Fibroblast of lung (primary cell): ENCODE measurements at places on chromosomes 2 and 18. TPM values are rescaled to one million over a fixed set of nuclear protein-coding genes. Genes with fewer than 3 reads are reported as not detected.

Gene SP9
- not detected in 2 replicates for total RNA-seq

Gene IL1F10
- total RNA-seq, result not detected in 2 replicates

- no peaks in the 10 kb centered on the region for H3K36me3 ChIP-seq
- H3K27me3 ChIP-seq, result no peaks in the 10 kb centered on the region
- no peak overlapping the region for H3K4me3 ChIP-seq
- H3K27ac ChIP-seq, result no peak overlapping the region
Observed at GRCh38 chr2:205734436-205735037, 52.2 kb downstream of the NRP2 start.

DNA sequence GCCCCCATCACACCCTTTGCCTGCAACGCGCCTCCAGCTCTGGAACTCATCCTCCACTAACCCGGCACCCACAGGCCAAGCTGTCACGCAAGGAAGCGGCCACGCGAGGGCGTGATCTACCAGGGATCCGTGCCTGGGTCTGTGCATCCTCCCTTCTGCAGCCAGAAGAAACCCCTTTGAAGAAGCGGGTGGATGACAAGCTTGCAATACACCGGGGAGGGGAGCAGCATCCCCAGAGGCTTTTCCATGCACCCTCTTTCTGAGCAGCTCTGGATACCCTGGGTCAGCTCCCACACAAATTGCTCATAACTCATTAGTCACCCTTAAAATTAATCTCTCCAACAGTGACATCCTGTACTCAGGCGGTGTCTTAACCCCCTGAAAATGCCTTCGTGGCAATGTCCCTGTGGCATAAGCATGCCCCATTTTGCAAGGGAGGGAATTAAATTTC is 47.6 kb downstream of the PDCL3 start:
- no peaks in the 10 kb centered on the region for H3K36me3 ChIP-seq
- H3K4me1 ChIP-seq, result no peaks in the 10 kb centered on the region
- H3K27ac ChIP-seq, result no peak overlapping the region
- H3K4me3 ChIP-seq, result no peak overlapping the region
